ENCODE measurements at places on chromosomes 1 and 21. TPM values are rescaled to one million over a fixed set of nuclear protein-coding genes. Genes with fewer than 3 reads are reported as not detected.

GRCh38 chr1:155261493-155261851, 688 bp downstream of the SCAMP3 start:
- peak; percentile 62 for DNase-seq

DNA sequence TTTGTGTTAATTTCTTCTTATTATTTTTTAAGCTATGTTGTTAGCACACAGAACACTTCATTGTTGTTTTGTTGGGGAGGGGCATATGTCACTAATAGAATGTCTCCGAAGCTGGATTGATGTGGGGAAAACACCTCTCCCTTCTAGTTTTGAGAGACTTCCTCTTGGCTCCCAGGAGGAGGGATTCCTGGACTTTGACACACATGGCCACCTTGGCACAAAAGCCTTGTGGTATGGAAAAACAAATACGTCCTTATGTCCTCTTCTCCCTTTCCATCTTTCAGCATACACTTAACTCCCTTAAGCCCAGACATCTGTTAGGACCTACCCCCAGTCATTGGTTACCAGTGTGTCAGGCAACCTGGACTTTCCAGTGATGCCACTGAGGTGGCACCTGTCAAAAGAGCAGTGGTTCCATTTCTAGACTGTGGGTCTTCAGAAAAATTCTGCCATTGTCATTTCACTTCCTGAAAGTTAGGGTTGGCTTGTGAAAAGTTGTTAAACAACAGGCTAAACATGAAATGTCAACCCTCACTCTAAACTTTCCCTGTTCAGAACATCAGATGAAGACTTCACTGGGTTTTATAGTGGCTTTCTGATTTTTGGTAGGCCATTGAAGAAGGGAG, 12.5 kb upstream of the ABCB10 start:
- no peak for DNase-seq

- no peak for DNase-seq
Measured at GRCh38 chr1:156862997-156863599, 2.4 kb downstream of the NTRK1 start.

- no peak for DNase-seq
Measured at GRCh38 chr1:64527165-64527564, 57.2 kb downstream of the CACHD1 start.

- no peak for DNase-seq
Measured at GRCh38 chr1:21490774-21491487, 18.3 kb upstream of the ALPL start.

DNA sequence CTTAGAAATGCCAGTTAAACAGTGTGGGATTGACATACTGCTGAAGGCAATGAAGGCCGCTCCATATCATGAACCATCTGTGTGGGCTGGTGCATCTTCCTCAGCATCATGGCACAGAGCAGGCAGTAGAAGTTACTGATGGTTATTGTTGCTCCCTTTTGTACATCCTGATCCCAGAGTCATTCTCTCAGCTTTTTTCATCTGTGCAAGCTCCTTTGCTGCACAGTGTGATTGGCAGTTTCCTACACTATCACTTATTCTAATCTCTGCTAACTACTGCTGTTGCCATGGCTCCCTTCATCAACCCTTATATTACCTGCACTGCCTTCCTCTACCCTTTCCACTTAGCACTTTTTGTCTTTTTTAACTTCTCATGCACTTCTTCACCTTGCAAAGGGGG, 16.2 kb downstream of the RGS13 start:
- no peak for DNase-seq

- no peak for DNase-seq
Measured at GRCh38 chr1:228205526-228206436, 2.1 kb upstream of the OBSCN start.

- no peak for DNase-seq
Measured at GRCh38 chr21:38470755-38471154, 27.5 kb downstream of the ERG start.

DNA sequence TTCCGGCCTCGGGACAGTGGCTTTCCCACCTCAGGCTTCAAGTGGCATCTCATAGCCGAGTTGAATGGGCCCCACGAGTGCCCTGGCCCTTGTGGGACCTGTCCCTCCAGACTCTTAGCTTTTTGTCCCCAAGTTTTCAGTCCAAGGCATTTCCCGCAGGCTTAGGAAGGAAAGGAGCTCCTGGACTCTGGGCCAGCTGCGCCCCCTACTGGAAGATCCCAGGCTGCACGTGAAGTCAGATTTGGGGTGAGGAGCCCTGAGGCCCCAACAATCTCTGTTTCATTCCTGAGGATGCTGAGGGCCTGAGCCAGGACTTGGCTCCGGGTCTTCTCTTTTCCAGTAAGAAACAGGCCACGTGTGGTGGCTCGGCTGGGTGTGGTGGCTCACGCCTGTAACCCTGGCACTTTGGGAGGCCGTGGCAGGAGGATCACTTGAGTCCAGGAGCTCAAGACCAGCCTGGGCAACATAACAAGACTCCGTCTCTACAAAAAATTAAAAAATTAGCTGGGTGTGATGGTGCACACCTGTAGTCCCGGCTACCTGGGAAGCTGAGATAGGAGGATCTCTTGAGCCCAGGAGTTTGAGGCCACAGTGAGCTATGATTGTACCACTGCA, 67.4 kb downstream of the ARHGEF10L start:
- DNase-seq, result peak; percentile 8

Gene GPA33
- 21.0 TPM for total RNA-seq

Gene C1orf94
- total RNA-seq, result not detected

Gene GRIK1
- total RNA-seq, result not detected

Gene RGS13
- 0.32 TPM for total RNA-seq

Data from CD4-positive, CD25-positive, alpha-beta regulatory T cell (primary cell).